H9 (cell line): ENCODE measurements at places on chromosomes 6 and 20. TPM values are rescaled to one million over a fixed set of nuclear protein-coding genes. Genes with fewer than 3 reads are reported as not detected.
A peak's percentile ranks its signal among the peaks of the same experiment; 100 is the strongest.

DNA sequence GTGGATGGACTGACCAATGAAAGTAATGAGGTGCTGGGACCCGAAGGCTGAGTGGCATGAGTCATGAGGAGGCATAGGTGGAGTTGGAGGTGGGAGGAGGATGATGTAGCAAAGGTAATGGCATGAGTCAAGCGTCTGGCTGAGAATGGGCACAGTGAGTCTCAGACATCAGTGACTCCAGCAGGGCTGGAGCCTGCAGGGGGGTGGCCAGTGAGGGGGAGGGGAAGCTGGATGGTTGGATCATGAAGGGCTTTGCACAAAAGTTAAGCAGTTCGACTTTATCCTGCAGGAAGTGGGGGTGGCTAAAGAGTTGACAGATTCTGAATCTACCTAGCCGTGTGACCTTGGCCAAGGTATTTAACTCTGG, 99.0 kb upstream of the IYD start:
- DNase-seq, result peak; percentile 35

DNA sequence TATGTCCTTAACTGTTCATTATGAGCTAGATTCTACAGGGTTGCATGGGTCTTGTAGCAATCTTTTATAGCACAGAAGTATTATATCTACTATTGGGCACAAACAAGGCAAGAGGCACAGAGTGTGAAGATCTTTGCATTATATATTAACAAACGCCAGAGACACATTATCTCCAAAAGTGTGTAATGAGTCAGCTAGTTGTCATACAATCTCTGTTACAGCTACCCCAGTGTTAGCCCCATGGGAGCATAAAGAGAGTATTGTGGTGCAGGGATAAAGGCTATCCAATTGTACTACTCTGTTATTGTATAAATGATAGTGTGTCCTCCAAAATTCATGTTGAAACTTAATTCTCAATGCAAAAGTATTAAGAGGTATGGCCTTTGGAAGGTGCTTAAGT, 148.4 kb upstream of the RIMS1 start:
- DNase-seq, result no peak

The HSPA1L gene
- 1.6 and 2.5 TPM in 2 replicates for total RNA-seq

The PTCHD4 gene
- total RNA-seq, result 0.96 and 0.97 TPM in 2 replicates

DNA sequence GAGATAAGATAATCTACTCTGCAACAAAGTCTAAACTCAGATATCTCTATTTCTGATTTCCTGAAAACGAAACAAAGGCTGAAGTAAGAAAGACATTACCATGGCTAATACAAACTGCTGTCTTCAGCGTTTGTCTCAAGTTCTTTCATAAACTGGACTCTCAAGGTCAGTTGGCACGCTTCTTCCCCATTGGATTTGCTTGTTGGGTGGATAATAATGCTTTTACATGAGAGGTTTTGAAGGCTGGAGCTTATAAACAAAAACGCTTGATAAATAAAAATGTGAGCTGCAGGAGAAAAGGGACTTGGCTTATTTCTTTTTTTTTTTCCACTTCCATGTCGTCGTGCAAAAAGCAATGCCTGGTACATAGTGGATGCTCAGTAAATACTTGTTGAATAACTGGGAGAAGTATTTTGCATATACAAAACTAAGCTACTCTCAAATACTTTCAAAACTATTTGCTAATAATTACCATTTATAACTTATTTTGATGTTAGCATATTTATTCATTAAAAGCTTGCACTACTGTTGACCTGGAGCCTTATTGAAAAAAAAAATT, 65.7 kb upstream of the EEF1A1 start:
- no peak for DNase-seq

The PARD6B gene
- total RNA-seq, result 27.4 and 31.7 TPM in 2 replicates

The OR2W1 gene
- not detected in 2 replicates for total RNA-seq

DNA sequence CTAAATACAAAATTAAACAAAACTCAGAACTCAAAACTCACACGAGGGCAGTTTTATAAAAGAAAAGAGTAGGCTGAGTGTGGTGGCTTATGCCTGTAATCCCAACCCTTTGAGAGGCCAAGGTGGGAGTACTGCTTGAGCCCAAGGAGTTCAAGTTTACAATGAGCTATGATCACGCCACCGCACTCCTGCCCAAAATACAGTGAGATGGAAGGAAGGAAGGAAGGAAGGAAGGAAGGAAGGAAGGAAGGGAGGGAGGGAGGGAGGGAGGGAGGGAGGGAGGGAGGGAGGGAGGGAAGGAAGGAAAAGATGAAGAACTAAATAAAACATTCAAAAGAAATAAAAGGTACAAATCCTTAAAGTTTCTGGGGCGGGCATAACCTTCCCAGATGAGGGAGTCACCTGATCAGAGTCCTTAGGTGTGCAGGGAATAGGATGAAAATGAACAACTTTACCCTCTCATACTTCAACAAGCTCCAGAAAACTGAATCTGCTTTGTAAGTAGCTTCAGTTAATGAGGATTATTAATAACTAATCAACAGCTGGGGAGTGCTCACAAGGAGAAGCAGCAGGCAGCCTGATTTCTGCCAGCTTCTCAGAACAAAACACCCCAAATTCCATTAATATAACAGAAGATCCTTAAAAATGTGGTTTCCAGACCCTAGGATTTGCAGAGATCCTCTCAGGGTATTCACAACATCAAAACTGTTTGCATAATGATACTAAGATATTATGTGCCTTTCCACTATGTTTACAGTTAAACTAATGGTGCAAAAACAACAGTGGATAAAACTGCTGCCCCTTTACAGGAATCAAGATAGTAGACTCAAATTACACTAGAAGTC, 21.8 kb downstream of the LMBRD1 start:
- DNase-seq, result no peak

DNA sequence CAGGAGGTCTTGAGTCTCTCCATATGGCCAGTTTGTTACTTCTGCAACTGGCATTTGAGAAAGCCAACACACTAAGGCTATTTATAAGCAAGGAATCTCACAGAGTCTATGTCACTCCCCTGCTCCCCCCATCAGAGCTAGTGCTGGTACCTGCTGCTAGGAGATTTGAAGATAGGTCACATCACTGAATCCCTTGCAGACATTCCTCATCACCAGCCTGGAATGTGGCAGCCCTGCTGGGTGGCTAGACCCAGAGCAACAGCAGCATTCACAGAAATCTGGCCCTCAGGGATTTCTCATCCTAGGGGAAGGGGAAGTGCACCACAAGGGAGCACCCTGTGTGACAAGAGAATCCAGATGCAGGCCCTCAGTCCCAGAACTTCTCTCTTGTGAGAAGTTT, 672.1 kb downstream of the HACE1 start:
- peak; percentile 35 for DNase-seq

GRCh38 chr20:49030954-49031619, 15.0 kb upstream of the CSE1L start:
- no peak for DNase-seq

DNA sequence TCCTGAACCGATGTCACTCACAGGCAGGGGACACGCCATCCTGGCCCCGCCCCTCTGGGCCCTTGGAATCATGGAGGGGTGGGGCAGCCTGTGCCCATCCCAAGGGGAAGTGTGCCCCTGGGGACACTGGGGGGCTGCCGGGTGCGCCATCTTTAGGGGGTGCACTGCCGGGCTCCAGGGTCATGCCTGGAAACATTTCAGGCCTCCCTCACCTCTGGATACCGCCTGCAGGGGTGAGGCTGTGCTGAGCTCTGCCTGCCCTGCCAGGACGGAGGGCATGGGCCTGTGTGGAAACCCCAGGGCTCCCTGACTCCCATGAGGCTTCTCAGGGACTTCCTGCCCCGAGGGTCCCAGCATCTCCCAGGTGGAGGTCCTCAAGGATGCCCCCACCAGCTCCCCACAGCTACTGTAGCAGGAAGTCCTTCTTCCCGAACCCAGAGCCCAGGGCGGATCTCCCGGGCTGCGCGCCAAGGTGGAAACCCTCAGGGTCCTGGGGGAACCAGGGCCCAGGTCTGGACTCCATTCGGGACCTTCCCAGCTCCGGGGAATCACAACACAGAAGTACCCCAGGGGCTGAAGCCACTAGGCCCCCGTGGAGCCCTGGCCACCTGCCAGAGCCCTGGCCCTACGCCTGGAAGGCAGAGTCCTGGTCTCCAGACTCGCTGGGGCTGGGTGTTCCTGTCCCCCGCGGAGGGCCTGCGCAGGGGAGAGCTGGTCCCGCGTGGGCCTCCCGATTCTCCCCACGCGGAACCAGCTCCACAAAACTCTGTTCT, 15.6 kb downstream of the CHRNA4 start:
- no peak for DNase-seq

The LGSN gene
- 0.13 and 0.22 TPM in 2 replicates for total RNA-seq

DNA sequence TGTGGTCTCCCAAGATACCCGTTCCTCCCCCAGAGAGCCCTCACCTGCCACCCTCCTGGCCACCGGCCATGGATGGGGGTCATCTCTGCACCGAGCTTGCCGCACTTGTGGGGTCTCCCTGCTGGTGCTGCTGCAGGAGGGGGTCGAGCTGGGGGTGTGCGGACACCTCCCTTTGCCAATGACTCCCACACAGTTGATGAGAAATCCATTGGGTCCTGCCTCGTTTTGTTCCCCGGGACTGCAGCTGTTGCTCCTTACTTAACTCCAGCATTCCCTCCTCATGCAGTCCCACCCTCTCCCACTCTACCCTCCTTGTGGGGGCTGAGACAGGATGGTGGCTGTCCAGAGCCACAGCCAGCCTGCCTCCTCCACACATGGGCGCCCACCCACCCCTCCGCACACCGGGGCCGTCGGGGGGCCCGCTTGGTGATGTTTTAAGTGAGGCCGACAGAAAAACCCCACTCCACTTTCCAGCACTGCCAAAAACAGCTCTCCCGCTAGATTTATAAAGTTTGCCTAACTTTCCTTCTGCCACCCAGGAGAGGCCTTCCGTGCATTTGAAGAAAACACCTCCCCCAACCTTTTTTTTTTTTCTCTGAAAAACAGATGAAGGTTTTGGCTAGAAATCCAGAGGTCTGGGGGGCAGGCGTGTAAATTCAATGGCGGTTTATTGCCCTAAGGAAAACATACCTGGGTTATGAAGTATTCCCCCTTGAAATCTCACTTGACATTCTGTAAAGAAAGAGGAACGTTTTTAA, 53.5 kb upstream of the APCDD1L start:
- DNase-seq, result no peak
